ENCODE measurements at places on chromosomes 16 and 17.

DNA sequence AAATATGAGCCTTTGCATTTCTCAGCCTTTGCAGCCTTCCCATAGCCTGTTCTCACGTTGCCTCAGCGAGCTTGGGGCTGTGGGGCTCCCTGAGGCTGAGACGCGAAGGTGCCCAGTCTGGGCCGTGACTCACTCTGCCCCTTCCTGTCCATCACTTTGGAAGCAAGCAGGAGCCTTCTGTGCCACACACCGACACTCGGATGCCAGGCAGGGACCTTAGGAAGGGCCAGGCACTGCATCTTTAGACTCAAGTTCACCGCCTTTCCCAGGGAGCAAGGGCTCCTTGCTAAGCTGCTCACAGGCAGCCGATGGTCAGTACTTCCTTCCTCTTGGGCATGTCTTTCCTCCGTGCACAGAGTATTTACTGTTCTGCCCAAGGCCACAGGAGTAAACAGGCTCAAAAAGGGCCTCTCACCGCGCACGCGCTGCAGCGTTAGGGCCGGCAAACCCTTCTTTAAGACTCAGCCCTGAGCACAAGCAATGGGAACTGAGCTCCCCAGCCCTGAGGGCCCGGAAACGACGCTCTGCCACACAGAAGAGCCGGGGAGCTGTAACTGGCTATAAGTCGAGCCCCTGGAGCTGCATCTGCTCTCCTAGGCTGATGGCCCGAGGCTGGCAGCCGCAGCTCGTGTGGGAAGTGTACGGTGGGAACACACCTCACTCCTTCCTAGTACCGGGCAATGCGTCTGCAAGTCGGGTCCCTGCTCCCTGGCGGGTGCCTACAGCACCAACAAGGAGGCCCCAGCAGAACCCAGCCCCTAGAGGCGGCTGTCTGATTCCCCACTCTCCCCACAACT, 7.2 kb downstream of the TIMM22 start:
- no peak for DNase-seq

DNA sequence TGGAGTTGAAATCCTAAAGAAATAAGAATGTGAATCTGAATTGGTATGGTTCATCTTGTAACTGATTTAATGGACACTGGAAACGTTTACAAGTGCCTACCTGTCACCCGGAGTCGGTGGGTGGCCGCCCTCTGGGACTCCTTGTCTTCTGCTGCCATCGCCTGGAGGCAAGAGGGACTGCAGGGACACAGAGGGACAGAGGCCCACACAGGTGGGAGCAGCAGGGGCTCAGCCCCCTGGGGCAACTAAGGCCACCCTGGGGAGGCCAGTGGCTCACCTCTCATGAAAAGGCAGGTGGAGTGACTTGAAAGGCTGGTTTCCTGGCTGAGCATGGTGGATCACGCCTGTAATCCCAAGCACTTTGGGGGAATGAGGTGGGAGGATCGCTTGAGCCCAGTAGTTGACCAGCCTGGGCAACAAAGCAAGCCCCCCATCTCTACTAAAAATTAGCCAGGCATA, 23.2 kb downstream of the TMEM92 start:
- DNase-seq = peak; percentile 55

DNA sequence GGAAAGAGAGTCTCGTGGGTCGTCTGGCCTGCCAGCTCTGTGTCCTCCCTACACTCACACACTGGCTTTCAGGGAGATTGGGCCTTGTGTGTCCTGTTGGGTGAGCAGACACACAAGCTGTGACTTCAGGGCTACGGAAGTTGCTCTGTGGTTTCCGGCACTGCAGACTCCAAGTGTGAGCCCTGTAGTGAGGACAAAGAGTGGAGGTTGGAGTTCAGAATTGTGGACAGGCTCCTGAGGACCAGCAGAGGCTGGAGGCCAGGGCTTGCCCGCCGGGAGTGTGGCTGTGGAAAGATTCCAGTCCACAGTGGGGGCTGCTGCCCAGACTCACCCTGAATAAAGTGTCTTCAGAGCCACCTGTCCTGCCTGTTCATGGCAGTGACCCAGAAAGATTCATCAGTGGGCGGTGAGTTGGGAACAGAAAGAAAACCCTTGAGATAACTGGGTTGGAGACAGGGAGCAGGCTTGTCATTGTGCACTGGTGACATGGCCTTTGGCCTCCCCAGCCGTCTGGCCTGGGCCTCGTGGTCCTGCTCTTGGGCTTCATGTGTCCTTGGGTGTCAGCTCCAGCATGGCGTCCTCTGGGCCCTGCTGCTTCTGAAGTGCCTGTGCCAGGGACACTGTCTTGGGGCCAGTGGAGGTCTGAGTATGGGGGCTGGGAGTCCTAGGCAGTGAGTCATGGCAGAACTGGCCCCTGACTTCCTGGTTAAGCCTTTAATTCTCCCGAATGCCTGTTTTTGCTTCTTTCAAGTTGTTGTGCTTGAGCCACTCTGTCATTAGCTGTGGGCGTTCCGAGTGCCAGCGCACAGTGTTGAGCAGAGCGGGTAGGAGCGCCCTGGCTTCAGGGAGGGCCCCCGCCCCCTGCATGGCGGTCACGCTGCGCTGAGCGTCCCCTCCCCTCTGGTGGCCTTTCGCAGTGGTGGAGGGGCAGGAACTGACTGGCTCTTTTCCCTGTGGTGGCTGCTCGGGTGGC, 19.9 kb upstream of the ZNF750 start:
- DNase-seq = no peak

GRCh38 chr17:61366076-61366714, 33.4 kb upstream of the TBX2 start:
- DNase-seq = no peak

- DNase-seq = peak; percentile 73
These were observed 8.6 kb upstream of the UBE2I start for GRCh38 chr16:1300664-1301476.

DNA sequence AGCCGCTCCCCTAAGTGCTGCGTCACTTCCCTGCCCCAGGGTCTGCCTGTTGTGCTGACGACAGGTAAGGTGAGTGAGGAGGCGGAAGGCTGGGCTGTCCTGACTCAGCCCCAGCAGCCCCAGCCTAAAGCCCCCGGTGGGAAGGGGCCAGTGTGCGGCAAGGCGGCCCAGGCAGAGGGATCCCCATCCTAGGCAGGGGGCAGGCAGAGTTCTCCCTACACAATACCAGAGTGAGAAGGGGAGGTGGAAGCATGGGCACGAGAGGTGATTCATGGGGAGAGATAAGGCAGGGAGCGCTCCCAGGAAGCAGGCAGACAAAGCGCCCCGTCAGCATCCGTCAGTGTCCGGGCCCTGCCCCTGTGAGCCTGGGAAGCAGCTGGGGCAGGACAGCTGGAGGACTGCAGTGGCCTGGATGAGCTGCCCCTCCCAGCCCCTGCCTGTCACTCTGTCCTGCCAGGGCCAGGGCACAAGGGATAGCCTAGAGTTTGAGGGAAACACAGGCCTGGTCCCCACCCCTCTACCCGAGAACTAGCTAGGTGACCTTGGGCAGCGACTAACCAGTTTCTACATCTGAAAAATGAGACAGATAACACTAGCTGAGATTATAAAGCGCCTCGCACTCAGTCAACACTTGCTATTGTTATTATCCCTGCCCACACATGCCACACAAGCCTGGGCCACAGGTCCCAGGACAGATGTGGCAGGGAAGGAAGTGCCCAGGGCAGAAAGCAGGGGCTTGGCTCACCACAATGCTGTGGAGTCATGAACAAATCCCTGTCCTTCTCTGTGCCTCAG, 3.8 kb downstream of the FAM83G start:
- DNase-seq = no peak

DNA sequence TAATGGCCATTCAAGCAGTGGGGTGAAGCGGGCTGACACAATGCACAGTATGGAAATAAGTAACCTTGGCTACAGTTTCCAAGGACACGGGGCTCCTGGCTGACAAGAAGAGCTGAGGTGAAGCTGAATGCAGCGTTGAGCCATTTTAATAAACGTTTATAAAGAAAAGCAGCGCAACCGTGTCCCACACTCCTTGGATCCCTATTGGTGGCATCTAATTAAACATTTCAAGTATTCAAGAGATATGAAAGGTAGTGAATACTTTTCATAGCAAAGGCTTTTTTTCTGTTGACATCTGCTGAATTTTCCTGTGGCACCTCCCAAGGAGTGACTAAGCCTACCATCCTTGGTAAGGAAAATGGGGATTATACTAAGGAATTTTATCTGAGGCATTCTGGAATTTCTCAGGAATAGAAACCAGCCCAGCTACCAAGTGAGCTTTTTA, 26.5 kb downstream of the DUSP14 start:
- DNase-seq = no peak

DNA sequence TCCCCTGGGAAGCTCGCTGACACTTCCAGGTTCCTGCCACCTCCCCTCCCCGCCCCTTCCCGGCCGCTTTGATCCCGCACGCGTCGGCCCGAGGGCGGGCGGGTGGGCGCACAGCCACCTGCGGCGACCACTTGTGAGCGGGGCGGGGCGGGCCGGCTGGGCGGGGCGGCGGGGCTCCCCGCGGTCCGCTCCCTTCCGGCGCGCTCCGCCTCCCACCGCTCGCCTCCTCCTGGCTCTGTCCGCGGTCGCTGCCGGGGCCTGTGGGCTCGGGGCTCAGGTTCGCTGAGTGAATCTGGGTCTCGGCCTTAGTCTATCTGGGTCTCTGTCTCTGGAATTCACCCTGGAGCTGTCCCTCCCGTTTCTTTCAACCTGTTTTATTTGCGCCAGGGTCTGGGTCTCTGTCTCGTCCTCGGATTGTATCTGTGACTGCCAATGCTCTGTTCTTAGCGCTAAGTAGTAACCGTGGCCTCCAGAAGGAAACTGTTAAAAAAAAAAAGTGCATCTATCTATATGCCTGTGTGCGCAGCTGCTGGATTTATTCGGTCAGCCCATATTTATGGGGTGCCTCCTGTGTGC, 2.7 kb upstream of the HES7 start:
- DNase-seq = no peak

DNA sequence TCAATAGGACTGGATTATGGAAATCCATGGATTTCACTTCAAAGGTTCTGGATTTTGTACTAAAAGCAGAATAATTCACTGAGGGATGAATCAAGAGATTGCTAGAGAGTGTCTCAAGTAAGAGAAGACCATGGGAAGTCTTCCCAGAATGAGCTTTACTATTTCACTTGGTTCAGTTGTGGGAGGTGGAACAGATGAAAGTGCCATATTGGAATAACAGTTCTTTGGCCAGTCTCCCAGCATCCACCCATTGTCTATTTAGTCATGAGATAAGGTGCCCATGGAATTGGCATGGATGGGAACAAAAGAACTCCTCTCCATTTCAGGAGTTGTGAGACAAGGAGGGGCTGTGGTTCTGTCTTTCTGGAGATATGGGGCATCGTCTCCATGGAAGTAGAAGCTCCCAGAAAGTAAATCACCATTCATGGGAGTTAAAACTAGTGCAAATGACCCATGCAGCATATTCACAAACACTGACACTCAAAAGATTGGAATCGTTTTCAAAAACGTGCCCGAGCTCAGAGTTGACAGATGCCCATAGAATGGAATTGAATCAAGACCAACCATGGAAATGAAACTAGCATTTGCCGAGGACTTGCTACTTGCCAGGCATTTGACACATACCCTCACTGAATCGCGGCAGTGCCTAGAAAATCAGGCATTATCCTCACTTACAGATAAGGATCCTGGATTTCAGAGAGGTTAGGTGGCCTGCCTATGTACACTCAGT, 36.2 kb upstream of the CLEC3A start:
- no peak for DNase-seq

DNA sequence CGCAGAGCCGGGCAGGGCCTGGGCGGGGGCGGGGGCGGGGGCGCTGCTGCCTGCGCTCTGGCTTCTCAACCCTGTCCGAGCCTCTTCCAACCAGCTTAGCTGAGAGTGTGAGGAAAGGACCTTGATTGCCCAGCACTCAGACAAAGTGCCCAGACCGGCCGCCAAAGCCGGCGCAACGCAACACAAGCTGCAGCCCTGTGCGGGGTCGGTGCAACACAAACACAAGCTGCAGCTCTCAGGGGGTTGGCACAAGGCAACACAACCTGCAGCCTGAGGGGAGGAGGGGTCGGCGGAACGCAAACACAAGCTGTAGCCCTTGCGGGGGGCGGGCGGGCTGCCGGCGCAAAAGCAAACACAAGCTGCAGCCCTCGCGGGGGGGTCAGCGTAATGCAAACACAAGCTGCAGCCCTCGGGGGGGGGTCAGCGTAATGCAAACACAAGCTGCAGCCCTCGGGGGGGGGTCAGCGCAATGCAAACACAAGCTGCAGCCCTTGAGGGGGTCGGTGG, 60.0 kb downstream of the KLHDC4 start:
- DNase-seq = no peak

DNA sequence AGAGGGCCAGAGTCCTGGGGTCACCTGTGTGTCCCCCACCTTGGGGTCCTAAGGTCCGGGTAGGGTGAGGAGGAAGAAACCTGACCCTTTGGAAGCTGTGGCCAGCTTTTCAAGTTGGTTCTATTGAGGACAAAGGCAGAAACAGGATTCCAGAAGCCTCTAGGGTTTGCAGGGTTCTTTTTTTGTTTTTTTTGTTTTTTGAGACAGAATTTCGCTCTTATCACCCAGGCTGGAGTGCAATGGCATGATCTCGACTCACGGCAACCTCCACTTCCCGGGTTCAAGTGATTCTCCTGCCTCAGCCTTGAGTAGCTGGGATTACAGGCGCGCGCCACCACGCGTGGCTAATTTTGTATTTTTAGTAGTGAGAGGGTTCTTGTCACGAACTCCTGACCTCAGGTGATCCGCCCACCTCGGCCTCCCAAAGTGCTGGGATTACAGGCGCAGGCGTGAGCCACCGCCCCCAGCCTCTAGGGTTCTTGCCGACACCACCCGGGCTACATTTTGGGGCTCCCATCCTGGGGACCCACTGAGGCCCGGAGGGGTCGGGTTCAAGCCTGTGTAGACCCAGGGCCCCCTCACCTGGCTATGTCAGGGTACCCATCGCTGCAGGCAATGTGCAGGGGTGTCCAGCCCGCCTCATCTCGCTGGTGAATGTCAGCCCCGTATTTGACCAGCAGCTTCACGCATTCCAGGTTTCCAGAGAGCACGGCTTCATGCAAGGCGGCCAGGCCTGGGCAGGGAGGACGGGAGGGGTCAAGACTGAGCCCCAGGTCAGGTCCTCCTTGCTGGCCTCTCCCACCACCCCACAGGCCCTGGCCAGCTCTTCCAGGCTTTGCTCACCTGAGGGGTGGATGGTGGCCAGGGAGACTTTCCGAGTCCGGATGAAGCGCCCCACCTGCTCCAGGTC, 674 bp downstream of the PPP1R27 start:
- DNase-seq = no peak

GRCh38 chr16:68370581-68371275, 59.9 kb downstream of the PRMT7 start:
- DNase-seq = no peak

DNA sequence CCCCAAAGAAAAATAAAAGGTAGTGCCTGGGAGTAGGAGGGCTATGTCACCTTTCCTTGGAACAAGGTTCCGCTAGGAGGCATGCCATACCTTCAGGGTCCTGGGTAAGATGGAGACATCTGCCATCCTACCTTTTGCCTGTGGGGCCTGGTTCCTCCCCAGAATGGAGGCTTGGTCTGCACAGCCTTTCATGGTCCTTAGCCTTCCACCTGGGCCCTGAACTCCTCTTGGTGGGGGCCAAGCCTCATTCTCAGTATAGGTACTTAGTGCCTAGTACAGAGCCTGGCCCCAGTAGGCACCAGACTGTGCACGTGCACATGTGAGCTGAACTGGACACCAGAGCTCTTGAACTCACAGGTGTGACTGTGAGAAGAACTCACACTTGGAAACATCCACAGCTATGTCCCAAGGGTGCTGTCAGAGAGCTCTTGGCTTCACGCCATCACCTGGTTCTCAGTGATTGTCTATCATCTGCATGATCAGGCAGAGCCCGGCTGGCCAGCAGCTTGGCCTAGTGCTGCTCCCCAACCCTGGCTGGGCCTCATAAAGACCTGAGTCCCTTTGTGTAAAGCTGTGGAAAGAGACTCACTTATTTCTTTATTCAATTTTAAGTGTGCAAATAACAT, 143.2 kb downstream of the SOCS1 start:
- no peak for DNase-seq

- DNase-seq = no peak
These were observed 7.1 kb downstream of the MIEN1 start for GRCh38 chr17:39722965-39723848.

All from stimulated activated CD4-positive, alpha-beta T cell treated with anti-CD3 and anti-CD28 coated beads, Interleukin-12 subunit alpha, Interleukin-12 subunit beta, amount 100 ng/mL, for 24 hours (primary cell).